Kasumi-1 (cell line): ENCODE measurements at places on chromosomes 2 and 18.

- no peak for DNase-seq
These were observed 2.5 kb downstream of the RNF152 start for GRCh38 chr18:61890344-61890743.

DNA sequence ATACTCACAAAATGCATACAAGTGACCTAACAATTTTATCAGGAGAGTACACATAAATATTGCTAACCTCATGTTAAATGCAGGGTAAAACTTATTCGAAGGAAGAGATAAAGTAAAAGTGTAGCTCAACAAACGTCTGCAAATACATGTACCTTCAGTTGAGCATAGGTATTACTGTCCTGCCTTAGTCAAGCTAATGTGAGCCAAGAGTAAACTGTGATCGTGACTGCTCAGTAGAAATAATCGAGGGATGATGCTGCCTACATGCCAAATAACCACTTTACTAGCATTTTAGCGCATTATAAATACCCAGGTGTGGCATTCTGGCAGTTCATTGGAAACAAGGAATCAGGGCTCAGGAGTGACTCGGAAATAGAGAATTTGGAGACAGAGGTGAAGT is 779.5 kb downstream of the SOCS6 start:
- no peak for DNase-seq

- no peak for DNase-seq
These were observed 9.5 kb downstream of the DUSP19 start for GRCh38 chr2:183088061-183088460.

GRCh38 chr2:176105730-176106580 is 1.1 kb upstream of the HOXD11 start:
- DNase-seq = no peak

DNA sequence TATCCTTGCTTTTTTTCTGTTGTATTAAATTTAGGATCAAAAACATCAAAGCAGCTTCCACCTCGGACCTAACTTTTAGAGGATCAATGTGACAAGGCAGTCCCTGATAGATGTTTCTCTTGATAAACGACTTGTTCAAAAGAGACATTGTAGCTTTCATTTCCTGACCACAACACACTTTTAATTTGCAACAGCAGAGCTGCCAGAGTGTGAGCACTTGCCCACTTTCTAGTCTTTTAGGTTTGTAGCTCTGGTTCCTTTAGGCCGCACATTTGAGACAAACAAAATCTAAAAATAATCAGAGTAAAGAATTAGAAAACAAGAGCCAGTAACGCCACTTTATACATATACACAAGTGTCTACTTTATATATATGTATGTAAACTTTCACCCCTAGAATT is 3.1 kb downstream of the FIGN start:
- DNase-seq = no peak

- no peak for DNase-seq
These were observed 46.2 kb upstream of the CAB39 start for GRCh38 chr2:230666446-230666845.

DNA sequence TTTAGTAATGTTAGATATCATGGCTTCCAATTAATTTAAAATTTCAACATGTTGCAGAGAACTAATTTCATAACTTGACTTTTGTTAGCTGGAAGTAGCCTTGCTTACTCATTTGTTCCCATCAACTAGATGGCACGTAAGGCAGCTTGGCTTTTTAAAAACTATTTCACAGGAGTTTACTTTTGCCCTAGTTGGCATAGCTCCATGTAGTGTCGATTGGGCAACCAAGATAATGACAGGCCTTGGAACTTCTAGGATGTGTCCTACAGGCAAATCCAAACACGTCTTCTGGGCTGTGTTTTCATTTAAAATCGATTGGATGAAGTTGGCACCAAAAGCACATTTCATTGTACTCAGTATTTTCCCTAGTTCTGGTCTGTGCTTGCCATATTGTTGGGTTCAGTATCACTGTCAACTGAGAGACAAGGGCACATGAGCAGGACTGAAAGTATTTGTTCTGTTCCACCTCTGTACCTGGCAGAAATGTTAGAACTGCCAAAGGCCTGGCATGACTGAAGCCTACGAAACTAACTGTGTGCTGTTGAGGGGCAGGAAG is 29.4 kb downstream of the HADHB start:
- DNase-seq = no peak

GRCh38 chr18:40110455-40110854 is 1844.6 kb upstream of the PIK3C3 start:
- no peak for DNase-seq

- DNase-seq = no peak
These were observed 13.7 kb downstream of the TET3 start for GRCh38 chr2:73998451-73998850.

- no peak for DNase-seq
These were observed 162.6 kb downstream of the FMNL2 start for GRCh38 chr2:152497481-152498052.

GRCh38 chr2:157476953-157477709 is 33.2 kb upstream of the CYTIP start:
- DNase-seq = no peak

GRCh38 chr18:25896178-25896780 is 194.1 kb downstream of the SS18 start:
- peak; percentile 73 for DNase-seq

DNA sequence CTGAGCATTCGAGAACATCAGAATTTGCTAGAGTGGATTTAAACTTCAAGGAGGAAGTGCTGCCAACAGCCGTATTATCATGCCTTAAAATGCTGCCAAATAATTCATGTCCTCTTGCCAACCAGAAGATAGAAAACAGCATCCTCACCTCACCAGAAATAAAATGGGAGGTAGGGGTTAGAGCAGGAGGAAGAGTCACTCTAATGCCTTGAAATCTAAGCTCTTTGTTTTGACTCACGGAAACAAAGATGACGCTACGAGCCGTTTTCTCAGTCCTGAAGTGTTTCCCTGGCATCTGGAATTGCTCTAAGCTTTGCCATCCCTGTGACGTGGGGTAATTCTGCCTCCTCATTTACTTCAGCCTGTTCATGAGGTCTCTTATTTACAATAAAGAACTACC is 97.1 kb downstream of the PRPF40A start:
- DNase-seq = no peak

GRCh38 chr18:59660786-59661743 is 36.2 kb downstream of the CCBE1 start:
- DNase-seq = no peak

DNA sequence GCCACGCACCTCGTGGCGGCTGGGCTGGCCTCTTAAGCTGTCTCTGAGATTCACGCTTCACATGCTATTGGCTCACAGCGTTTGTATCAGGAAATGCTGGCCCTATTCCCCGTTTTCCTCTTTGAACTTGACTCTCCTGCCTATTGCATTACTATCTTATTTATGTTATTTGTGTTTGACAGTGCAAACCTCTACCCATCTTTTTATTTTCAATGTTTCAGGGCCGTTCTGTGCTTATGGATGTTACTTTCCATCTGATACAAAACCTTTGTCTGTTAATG is 149.9 kb upstream of the TWIST2 start:
- no peak for DNase-seq

DNA sequence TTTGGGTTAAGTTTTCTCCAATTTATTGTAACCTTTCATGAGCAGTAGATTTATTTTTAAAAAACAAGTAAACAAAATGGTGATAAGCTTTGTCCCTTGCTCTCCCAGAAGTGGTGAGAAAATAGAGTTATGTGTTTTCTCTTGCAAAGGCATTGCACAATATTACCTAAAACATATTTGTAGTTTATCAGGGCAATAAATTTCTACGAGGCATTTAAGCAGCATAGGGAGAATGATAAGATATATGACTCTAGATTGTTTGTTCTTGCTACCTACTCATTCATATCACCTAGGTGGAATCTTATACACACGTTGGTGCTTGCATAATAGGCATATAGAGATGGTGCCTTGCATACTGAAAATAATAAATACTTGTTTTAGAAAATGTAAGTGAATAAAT is 201.7 kb downstream of the MYO1B start:
- DNase-seq = no peak

- DNase-seq = no peak
These were observed 119.8 kb downstream of the DHRS9 start for GRCh38 chr2:169189132-169189531.
